ENCODE measurements at places on chromosomes 1 and 21. TPM values are rescaled to one million over a fixed set of nuclear protein-coding genes. Genes with fewer than 3 reads are reported as not detected.

MPC2 gene
- total RNA-seq, result 20.5 TPM

AMY2A gene
- total RNA-seq, result not detected

LCE1D gene
- total RNA-seq, result not detected

RAB42 gene
- total RNA-seq, result not detected

SMYD2 gene
- 21.3 TPM for total RNA-seq

INSRR gene
- total RNA-seq, result not detected

C4BPB gene
- not detected for total RNA-seq

ZNF692 gene
- total RNA-seq, result 12.2 TPM

RGS4 gene
- 235 TPM for total RNA-seq

CCDC190 gene
- 4.3 TPM for total RNA-seq

OR2T34 gene
- not detected for total RNA-seq

FGR gene
- total RNA-seq, result not detected

ARHGAP30 gene
- total RNA-seq, result not detected

ATAD3C gene
- not detected for total RNA-seq

C8B gene
- not detected for total RNA-seq

Measured in epithelial cell of umbilical artery (primary cell).